ACHN (cell line): ENCODE measurements at places on chromosomes 6 and 20.

- no peak for DNase-seq
Measured at GRCh38 chr6:16344756-16345155, 106.4 kb downstream of the GMPR start.

- DNase-seq: no peak
Measured at GRCh38 chr20:51811042-51811355, 8.7 kb upstream of the SALL4 start.

- no peak for DNase-seq
Measured at GRCh38 chr20:1657556-1658334, at the start of gene SIRPG. SIRPG (minus strand) TSS chr20:1657779; CDS start chr20:1657714, 65 bp downstream.

DNA sequence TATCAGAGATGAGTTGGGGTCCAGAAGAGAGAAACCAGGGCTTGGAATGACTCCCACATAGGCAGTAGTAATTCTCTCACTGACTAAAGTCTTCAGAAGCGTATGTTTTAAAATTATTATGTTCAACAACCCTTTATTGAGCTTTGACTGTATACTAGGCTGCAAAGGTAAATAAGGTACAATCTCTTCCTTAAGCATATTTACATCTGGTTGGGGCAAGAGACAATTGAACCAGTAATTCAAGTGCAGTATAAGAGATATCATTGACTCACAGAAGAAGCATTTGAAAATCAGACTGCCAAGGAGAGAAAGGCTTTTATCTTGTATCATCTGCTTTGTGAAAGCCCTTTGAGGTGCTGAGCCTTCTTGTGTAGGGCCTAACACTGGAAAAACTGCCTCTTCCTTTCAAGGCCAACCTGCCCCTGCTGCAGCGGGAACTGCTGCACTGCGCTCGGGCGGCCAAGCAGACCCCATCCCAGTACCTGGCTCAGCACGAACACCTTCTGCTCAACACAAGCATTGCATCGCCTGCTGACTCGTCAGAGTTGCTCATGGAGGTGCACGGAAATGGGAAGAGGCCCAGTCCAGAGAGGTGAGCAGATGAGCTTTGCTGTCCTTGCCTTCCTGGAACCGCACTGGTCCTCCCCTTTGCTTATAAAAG is 39.3 kb upstream of the C20orf144 start:
- no peak for DNase-seq

GRCh38 chr20:41480054-41480770 is 113.6 kb upstream of the EMILIN3 start:
- no peak for DNase-seq

DNA sequence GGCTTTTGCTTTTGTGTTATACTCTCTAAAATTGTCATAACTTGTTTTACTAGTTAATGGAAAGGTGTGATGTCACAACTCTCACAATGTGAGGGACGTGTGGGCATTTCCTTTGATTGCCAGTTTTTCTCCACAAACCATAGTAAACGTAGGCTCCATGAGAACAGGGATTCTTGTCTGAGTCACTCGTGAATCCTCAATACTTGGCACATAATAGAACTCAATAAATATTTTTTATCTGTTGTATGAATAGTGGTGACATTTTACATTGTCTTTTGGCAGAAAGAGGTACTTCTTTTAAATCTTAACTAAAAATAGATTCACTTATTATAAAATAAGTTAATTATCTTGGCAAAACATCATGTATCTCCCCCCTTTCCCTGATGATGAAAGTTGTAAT is 69.0 kb upstream of the CNKSR3 start:
- no peak for DNase-seq

GRCh38 chr20:18416486-18416885 is 50.3 kb downstream of the DZANK1 start:
- DNase-seq: no peak

DNA sequence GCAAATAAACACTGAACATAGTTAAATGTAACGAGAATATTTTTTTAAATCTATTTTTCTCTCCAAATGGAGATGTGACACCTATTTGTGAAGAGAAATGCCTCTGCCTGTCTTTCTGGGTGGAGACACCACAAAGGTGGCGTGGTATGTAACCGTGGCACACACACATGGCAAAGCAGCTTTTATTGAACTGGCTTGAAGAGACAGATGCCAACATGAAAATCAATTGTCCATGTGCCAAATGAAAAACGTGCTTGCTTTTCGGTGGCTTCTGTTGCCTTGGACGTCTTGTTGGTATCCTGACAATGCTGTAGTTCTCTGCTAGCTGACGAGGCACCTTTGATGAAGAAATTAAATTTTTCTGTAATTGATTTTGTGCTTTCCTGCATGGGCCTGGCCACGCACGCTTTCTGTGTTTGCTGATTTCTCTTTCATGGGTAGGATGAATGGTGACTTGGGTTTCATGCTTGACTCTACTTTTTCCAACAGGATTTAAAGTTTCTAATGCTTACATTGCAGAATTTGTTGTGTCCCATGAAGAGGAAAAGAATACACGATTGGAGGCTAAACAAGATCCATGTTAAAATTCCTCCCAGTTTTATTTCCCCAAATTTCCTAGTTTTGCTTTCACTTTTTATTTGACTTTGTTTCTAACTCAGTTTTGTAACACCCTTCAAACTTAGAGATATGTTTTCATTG is 202.6 kb downstream of the TMEM242 start:
- no peak for DNase-seq
